ENCODE measurements at places on chromosomes 1 and 21.
A peak's percentile ranks its signal among the peaks of the same experiment; 100 is the strongest.

- no peak for DNase-seq
Observed at GRCh38 chr1:211885747-211886522, 55.4 kb upstream of the LPGAT1 start.

DNA sequence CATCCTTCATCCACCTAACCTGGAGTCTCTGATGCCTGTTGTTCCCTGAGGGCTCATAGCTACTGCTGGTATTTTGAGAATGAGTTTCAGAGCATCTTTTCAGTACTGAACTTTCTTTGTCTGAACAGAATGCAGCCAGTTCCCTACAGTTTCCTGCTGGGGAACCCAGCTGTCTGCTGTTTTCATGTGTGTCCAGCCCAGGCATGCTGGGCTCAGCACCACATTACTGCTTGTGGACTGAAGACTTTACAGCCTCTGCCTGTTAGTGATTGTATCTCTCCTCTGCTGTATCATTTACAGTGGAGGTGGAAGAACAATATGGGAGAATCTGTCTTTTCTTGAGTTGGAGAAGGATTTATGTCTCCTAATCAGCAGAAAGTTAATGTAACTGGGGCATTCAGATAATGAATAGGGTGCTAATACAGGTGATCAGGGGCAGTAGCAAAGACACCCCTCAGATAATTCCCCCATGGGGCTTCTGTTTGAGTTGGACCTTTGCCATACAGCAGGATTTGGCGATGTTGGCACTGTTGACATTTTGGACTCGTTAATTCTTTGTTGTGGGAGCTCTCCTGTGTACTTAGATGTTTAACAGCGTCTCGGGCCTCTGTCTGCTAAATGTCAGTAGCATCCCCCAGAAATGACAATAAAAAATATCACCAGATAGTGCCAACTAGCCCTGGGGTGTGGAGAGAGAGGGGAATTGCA is 207.7 kb downstream of the HHAT start:
- DNase-seq: no peak

- DNase-seq: peak; percentile 37
Observed at GRCh38 chr1:47725992-47726855, 271.0 kb downstream of the TRABD2B start.

- DNase-seq: no peak
Observed at GRCh38 chr1:165289556-165289955, 67.0 kb downstream of the LMX1A start.

DNA sequence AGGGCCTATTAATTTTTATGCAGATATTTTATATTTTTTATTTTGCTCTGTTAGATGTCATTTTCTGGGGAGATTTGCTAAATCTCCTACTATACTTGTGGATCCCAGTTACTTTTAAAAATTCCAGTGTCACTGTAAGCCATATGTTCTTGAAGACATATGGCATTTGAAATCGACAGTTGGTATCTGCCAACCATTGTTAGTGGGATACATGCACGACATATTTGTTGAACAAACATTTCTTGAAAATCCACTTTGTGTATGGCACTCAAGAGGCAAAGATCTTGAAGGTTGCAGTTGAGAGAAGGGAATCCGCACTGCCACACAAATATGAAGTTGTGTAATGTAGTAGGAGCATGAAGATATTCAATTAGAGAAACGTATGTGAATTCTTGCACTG is 287.7 kb downstream of the HHAT start:
- no peak for DNase-seq

- no peak for DNase-seq
Observed at GRCh38 chr1:66300972-66301451, 232.9 kb upstream of the SGIP1 start.

- no peak for DNase-seq
Observed at GRCh38 chr1:88685259-88685620, 1.2 kb downstream of the PKN2 start.

DNA sequence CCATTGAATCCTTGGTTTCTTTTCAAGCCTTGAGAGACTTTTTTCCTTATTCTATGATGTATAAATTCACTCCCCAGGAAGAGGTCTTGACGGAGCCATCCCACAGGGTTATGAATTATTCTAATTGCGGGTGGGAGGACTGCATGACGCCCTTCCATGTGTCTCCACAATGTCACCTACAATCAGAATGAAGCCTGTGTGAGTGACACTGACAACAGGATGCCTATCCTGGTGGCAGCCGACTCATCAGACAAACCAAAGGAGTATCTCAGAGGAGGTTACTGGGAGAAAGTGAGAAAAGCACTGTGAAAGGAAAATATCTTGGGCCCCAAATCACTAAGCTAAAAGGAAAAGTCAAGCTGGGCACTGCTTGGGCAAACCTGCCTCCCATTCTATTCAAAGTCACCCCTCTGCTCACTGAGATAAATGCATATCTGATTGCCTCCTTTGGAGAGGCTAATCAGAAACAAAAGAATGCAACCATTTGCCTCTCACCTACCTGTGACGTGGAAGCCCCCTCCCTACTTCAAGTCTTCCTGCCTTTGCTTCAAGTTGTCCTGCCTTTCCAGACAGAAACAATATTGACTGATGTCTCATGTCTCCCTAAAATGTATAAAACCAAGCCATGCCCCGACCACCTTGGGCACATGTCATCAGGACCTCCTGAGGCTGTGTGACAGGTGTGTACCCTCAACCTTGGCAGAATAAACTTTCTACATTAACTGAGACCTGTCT is 98.4 kb downstream of the SMYD2 start:
- DNase-seq: no peak

- no peak for DNase-seq
Observed at GRCh38 chr1:65209005-65209885, 61.2 kb downstream of the AK4 start.

GRCh38 chr1:32650248-32650751 is at the start of gene ZBTB8OS:
Gene ZBTB8OS (minus strand): TSS chr1:32650550. CDS start chr1:32650529, 21 bp downstream.
- DNase-seq: peak; percentile 88

- DNase-seq: no peak
Observed at GRCh38 chr1:40435876-40436275, 14.4 kb upstream of the ZFP69B start.

DNA sequence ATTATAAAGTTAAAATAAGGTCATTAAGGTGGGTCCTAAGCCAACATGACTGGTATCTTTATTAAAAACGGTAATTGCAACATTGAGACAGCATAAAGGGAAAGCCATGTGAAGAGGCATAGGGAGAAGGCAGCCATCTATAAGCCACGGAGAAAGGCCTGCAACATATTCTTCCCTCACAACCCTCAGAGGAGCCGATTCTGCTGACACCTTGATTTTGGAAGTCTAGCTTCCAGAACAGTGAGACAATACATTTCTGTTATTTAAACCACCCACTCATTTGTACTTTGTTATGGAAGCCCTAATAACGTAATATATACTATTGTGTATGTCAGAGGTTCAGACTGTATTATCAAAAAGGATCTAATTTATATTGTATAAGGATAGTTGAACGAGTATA is 190.8 kb downstream of the PDE4B start:
- DNase-seq: no peak

GRCh38 chr1:59516881-59517280 is 220.0 kb downstream of the FGGY start:
- DNase-seq: no peak

DNA sequence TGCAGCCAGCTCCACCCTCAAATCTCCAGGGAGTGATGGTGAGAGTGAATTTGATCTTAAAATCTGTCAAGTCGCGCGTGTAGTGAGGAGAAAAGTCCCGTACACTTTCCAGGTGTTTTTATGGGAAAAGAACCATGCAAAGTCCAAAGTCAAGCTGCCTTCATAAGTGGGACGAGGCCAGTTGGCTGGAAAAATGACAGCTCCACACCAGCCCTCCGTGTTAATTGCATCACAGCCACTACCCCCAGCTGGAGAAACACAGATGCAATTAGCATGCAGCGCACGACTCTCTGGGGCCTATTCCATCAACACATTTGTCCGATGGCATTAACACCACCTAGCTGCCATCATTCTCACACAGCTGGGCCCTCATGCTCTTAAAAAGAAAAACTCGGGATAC is 68.4 kb downstream of the KLHDC7A start:
- DNase-seq: no peak

DNA sequence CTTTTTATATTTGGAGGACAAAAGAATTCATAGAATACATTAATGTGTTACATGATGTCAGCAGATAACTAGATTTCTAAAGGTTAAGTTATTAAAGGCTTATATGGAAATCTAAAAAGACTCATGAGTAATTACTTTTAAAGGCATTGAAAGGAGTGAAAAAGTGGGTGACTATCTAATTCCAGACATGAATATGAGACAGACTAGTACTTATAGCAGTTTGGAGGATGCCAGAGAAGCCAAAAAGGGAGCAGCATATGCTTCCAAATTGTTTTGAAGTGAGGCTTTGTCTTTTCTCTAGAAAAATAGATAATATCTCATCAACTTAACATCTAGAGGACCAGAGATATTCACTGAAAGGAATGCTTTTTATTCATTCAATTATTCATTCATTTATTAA is 275.5 kb upstream of the CACYBP start:
- no peak for DNase-seq

DNA sequence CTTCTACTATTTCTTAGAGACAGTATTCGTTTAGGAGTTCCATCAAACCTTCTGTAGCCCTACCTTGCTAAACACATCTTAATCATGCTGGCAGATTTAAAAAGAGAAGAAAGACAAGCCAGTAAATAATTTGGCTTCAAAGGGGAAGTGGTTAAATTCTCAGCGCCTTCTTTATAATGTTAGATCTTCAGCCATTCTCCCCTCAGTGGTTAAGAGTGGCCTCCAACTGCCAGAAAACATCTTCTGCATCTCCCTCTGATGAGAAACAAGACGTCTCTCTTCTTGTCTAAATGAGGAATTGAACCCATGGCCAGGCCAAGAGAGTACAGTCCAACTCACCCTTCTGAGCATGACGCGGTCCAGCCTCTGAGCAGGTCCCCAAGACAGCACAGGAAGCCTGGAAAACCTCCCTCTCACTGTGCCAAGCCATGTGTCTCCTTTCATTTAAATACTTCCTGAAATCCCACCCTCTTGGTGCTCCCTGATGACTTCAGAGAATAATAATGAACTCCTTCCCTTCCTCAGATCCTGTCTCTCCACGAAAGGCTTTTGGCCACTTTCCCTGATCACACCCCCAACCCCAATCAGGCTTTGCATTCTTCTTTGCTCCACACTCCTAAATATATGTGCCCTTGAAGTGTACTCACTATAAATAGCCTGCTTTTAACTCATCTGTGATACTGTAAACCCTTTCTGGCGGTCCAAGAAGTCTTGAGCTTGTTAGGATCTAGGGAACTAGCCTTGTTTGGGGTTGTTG is 16.4 kb upstream of the LRRC52 start:
- DNase-seq: no peak

GRCh38 chr1:96973605-96974004 is 252.0 kb downstream of the PTBP2 start:
- DNase-seq: no peak

DNA sequence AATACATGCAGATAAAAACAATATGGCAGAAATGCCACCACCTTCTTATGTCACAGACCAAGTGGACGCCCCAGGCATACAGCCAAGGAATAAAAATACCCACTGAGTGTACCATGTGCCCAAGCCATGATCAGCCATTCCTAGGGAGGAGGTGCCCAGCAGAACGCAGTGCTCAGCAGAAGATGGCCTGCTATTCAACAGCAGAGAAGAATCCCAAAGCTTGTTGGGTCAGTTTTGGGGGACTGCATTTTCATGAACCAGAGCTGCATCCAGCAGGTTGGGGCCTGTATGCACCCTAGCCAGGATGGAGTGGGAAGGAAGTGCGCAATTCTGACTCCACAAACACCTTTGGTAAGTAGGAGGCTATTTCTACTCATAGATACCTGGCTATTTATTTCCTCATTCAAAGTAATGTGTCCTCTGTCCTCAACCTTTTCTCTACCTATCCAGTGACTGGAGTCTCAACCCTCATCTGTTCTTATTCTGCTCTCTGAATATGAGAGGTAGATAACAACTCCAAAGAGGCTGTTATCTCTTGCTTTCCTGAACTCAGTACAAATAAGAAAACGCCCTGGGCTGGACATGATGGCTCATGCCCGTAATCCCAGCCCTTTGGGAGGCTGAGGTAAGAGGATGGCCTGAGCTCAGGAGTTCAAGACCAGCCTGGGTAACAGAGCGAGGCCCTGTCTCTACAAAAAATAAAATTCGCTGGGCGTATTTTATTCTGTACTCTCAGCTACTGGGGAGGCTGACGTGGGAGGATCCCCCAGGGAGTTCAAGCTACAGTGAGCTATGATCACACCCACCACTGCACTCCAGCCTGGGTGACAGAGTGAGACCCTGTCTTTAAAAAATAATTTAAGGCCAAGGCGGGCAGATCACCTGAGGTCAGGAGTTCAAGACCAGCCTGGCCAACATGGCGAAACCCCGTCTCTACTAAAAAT is 2.5 kb upstream of the PLEKHM2 start:
- DNase-seq: no peak

- no peak for DNase-seq
Observed at GRCh38 chr1:67889953-67890567, 56.8 kb upstream of the GNG12 start.

DNA sequence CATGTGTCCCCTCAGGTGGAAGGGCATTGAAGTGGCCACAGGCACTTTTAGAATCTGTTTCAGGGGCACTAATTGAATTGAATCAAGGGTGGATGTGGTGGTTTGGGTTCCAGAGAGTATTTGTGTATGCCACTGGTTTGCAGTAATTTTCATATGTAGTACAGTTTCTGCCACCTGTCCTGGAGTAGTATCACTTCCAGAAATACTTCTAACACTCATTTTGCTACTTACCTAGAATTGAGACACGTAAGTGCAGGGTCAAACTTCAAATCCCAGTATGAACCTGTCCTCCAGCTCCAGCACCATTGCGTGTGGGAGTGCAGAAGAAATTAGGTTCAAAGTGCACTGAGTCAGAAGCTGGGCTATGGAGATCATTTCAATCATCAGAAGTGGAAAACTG is 26.8 kb downstream of the RSPH1 start:
- no peak for DNase-seq

DNA sequence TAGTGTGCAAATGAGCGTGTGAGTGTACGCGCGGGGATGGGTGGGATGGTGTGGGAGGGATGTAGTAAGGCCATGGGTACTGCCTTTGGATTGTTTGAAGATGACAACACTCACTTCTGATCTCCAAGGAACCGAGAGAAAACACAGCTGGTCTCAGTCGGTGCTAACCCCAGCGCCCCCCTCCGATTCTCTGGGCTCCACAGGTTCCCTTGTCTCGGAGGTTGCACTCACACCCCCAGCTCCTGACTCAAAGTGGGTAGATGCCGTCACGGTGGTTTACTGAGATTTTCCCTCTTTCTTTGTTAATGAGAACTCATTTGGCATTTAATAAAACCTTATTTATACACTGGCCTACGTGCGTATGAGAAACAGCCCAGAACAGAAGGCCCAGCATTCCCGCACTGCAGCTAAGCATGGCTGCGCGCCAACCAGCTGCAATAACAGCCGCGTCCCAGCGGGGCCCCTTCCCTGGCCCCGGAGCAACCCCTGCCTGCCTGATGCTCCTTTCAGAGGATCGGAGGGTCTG is 25.8 kb downstream of the ABCA4 start:
- DNase-seq: no peak

- DNase-seq: no peak
Observed at GRCh38 chr21:28624626-28625025, 368.1 kb downstream of the LTN1 start.
